ENCODE measurements at places on chromosomes 1 and 21. TPM values are rescaled to one million over a fixed set of nuclear protein-coding genes. Genes with fewer than 3 reads are reported as not detected.

DNA sequence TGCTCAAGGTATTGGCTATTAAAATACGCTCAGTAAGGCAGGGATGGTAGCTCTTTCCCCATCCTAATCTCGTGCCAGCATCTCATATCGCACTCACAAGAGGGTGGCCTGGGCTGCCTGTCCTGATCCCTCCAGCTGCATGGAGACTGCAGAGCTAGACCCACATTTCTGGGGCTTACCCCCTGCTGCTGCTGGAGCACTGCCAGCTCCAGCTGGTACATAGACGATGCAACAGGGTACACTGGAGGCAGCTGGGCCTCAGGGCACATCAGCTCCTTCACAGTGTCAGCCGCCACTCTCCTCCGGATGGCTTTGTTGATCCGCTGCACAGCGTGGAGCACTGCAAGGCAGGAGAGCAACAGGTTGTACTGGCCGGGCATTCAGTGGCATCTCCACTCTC, 16.0 kb downstream of the IQGAP3 start:
- H3K27ac ChIP-seq = no peak overlapping the region
- DNase-seq = no peak
- H3K4me1 ChIP-seq = no peaks in the 10 kb centered on the region
- peaks cover 47% of the 10 kb centered on the region for H3K36me3 ChIP-seq

DNA sequence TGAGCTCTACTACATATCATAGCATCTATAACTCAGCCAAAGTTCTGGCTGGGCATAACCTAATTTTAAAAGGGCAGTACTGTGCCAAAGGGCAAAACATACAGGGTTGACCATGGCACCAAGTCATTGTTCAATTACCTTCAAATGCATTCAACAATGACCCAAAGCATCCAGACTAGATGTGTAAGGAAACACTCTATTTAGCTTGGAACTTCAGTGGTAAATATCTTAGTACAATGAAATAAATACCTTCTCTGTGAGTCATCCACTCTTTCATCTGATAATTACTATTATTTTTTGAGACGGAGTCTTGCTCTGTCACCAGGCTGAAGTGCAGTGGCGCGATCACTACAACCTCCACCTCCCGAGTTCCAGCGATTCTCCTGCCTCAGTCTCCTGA, 70.0 kb downstream of the NVL start:
- no peak overlapping the region for H3K4me3 ChIP-seq
- peaks cover 4% of the 10 kb centered on the region for H3K36me3 ChIP-seq
- no peak for DNase-seq
- H3K4me1 ChIP-seq = no peaks in the 10 kb centered on the region

SIK1 gene
- 6.6 TPM for polyA plus RNA-seq

DNA sequence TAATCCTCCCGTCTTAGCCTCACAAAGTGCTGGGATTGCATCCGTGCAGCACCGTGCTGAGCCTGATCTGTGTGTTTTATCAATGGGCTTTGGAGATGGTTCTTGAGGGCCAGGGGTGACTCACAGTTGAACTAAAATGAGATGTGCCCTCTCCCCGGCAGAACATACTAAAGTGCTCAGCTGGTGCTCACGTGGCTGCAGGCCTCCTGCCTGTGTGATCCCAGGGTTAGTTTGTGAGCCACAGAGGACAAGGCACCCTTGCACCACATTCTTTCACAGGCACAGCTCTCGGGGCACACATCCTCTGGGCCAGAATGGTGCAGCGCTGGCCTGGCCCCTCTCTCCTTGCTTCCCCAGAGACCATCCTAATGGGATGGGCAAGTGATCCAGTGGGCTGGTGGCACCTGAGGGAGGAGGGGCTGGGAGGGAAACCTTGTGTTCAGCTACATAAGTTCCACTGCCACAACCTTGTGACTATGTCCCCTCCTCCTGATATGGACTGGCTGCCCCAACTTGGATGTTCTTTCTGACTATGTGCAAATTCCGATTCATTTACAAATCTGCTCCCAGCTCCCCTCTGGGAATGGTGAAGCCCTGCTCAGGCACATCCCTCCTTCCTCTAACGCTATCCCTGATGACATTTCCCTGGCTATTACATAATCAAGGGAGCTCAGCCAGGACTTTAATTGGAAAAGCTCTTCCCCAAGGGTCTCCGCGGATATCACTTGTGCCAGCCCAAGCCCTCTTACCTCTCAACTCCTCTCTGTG, 197.0 kb upstream of the EDN2 start:
- no peaks in the 10 kb centered on the region for H3K36me3 ChIP-seq
- DNase-seq = no peak
- no peak overlapping the region for H3K27ac ChIP-seq
- H3K4me1 ChIP-seq = no peaks in the 10 kb centered on the region
- H3K27me3 ChIP-seq = no peaks in the 10 kb centered on the region

TPTE gene
- not detected for polyA plus RNA-seq

DNA sequence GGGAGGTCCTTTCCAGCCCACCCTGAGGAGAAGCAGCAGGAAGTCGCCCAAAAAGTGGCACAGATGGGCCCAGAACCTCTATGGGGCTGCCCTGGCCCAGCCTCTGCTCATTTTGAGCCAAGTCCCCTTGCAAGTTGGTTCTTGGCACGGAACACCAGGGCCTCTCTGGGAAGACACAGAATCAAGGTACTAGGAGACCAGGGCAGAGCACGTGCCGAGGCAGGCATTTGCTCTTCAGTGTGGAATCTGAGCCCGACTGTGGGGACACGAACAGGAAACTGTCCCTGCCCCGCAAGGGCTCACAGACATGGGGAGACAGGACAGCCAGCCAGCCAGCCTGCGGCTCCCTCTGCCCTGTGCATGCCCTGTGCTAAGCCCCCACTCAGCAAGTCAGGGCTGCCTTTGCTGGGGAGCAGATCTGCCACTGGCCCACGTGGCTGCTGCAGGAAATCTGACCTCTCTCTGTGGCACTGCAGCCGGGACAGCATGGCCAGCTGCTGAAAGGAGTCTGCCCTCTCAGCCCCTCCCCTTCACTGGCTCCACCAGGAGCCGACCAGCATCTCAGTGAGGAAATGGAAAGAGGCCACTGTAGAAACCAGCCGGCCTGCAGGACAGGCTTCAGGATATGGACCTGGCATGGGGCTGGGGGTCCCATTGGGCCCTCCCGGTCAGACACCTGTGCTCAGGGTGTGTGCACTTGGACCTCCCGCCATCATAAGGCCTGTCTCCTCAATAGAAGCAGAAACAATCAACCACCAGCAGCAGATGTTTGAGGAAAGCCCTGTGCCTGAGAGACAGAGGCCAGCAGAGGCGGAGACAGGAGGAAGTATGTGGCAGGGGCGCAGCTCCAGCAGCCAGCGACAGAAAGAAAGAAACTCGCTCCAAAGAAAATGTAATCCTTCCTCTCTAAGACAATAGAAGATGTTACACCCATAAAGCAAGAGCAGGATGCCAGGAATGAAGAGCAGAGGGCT, 3.7 kb downstream of the ARHGEF16 start:
- peak; percentile 44 for DNase-seq
- H3K4me3 ChIP-seq = no peak overlapping the region
- H3K27ac ChIP-seq = peak overlapping the region; percentile 98
- H3K4me1 ChIP-seq = peaks cover 5% of the 10 kb centered on the region
- H3K36me3 ChIP-seq = no peaks in the 10 kb centered on the region

FAM110D gene
- polyA plus RNA-seq = 3.1 TPM

GRCh38 chr1:213541641-213542040, 446.1 kb upstream of the PROX1 start:
- no peak for DNase-seq
- H3K4me3 ChIP-seq = no peak overlapping the region
- H3K4me1 ChIP-seq = no peaks in the 10 kb centered on the region
- no peaks in the 10 kb centered on the region for H3K27me3 ChIP-seq

ADAMTSL4 gene
- 13.6 TPM for polyA plus RNA-seq

MYCL gene
- polyA plus RNA-seq = 9.0 TPM

Data from small intestine (tissue), 16 donors.